CD4-positive, alpha-beta T cell treated with Interleukin-6 for 4 hours (primary cell): ENCODE measurements at places on chromosomes 4 and X.

DNA sequence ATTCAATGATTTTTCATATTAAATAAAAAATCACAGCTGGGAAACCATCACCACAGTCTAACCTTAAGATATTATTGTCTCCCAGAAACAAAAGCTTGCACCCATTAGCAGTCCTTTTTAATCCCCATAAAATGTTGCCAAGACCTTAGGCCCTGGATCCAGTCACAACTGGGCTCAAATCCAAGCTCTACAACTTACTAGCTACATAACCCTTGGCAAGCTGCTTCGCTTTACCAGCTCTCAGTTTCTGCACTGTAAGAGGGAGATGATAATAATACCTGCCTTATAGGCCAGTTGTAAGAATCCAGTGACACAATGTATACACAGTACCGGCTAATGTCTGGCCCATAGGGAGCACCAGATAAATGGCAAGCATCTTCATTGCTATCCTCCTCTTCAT is 400.9 kb upstream of the FGF13 start:
- DNase-seq: no peak

- DNase-seq: no peak
Observed at GRCh38 chrX:53984895-53985294, 59.4 kb downstream of the PHF8 start.

- DNase-seq: no peak
Observed at GRCh38 chrX:119607018-119607389, 780 bp upstream of the NKRF start.

DNA sequence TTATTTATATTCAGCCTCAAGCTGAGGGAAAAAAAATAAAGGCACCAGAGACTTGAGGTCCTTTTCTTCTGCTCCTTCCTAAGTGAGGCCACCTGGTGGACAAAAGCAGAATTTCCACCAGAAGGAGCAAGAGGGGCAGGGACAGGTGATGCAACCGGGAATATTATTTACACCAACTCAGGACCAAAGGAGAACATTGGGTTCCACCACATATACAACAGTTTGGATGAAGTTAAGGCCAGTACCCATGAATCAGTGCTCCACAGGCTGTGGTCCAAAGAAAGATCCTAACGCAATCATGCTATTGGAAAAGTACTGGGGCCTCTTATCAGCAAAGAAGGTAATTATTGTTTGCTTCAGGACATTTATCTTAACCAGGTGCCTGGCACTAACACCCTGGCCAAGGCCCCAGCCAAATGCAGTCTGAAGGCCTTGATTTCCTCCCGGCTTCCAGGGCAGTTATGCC is 57.4 kb downstream of the TSC22D3 start:
- peak; percentile 80 for DNase-seq

DNA sequence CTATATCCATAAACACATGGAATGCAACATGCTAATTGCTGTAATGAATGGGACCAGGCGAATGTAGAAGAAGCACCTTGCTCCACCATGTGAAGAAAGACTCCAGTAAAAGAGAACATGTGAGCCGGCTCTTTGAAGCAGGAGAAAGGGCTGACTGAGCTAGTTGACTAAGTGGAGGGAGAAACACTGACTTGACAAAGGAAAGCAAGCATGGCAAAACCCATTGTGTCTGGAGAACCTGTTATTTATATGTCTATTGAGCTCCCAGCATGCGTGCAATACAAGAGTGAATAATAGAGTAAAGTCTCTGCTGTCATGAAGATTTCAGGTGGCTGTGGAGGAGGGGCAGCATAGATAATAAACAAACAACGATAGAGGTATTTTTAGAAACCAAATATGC is 559.9 kb downstream of the RAB28 start:
- DNase-seq: no peak

DNA sequence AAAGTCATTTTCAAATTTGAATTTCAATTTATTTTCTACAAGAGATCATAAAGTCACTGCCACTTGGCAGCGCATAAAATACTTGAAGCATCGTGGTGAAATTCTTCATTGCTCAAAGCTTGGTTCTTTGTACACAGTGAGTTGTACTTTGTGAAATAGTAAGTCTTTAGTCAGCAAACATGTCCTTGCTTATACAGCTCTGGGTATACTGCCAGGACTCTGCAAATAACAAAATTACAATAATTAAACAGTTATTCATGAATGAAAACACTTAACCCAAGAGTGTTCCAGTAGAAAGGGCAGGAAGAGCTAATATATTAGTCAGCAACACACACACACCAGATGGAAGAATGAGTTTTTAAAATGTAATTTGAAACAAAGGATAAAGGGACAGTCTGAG is 1300.9 kb upstream of the DIAPH2 start:
- no peak for DNase-seq

DNA sequence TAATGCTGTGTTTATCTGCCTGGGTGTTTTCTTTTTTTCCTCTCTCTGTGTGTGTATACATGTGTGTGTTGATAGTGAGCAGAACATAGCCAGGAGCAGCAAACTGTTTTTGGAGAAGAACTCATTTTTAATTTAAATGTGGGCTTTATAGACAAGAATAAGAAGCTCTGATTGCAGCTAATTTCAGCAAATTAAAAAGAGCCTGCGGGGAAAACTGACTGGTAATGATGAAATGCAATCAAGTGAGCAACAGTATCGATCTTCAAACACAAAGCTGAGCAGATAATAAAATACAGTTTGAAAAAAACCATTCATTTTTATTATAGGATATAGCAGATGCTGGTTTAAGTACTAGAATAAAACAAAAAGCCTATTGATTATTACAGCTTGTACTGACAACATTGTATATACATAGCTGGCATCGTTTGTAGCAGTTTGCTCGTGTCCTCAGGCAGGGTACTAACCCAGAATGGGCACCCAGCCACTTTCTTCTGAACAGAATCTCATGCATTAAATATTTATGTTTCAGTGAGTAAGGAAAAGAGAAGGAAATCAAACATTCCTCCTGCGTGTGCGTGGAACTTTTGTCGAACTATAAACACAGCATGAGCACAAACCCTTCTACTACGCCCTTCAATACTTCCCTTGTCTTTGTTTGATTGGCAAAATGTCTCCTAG is 73.5 kb upstream of the ZFP42 start:
- DNase-seq: no peak

DNA sequence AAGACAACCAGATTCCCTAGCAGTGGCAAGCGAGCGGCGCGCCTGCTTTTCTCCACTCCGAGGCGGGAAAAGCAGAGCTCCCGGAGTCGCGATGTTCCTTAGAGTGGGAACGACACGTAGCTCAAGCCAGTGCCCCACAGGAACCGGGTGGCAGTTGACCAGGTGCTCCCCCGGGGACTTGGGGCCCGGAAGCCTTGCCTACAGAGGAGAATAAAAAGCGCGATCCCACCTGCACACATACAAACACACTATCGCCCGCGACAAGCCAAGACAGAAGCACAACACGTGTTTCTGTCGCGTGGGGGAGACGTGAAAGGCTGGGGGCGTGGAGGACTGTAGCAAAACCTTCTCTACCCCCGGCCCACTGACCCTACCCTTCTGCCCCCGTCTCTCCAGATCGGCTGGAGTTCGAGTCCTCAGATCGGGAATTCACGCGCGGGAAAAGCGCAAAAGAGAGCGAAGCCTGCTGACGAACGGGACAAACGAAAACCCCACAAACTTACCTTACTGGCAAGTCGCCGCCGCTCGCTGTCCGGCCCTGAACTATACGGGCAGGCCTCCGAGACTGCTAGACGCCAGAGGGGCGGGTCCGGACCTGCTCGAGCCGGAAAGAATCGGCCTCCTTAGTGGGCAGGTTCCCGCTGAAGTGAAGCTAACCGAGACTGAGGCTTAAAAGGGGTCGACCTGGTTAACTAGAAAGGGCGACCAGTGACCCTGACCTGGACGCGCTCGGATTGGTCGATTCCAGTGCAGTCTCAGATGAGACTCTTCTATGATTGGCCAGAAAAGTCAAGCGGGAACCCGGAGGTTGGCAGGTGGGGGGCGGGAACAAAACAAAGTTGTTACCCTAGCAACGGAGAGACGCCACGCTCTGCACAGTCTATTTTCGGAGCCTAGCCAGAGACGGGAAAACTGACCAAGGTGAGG is at the start of the genes DNAAF6 and NUP62CL:
Gene DNAAF6, plus strand, starts transcription at position 842 of the 927 bp plus-strand sequence. CDS start 6,265 bp downstream, outside the sequence.
Gene NUP62CL, minus strand, starts transcription at position 664 of the 927 bp plus-strand sequence. CDS start 31,287 bp downstream, outside the sequence.
- DNase-seq: peak; percentile 74
